T-helper 22 cell (primary cell): ENCODE measurements at places on chromosomes 12 and 14.

GRCh38 chr14:99745307-99745951, 47.8 kb upstream of the EML1 start:
- DNase-seq = no peak

DNA sequence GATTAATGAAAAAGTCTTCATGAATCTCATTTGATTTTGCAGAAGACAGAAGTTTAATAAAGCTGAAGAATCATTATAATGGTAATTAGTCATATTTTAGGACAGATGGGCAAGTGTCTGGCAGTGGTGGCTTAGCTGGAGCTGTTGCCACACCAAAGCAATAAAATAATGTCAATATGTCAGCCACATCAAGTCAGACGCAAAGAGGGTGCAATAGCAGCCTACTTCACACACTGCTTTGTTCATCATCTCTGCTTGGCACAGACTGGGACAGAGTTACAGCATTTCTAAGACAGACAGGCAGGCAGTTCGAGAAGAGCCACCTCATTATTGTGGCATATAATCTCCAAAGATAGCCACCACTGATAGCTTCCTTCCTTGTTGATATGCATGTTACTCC, 16.9 kb upstream of the KRR1 start:
- DNase-seq = no peak

DNA sequence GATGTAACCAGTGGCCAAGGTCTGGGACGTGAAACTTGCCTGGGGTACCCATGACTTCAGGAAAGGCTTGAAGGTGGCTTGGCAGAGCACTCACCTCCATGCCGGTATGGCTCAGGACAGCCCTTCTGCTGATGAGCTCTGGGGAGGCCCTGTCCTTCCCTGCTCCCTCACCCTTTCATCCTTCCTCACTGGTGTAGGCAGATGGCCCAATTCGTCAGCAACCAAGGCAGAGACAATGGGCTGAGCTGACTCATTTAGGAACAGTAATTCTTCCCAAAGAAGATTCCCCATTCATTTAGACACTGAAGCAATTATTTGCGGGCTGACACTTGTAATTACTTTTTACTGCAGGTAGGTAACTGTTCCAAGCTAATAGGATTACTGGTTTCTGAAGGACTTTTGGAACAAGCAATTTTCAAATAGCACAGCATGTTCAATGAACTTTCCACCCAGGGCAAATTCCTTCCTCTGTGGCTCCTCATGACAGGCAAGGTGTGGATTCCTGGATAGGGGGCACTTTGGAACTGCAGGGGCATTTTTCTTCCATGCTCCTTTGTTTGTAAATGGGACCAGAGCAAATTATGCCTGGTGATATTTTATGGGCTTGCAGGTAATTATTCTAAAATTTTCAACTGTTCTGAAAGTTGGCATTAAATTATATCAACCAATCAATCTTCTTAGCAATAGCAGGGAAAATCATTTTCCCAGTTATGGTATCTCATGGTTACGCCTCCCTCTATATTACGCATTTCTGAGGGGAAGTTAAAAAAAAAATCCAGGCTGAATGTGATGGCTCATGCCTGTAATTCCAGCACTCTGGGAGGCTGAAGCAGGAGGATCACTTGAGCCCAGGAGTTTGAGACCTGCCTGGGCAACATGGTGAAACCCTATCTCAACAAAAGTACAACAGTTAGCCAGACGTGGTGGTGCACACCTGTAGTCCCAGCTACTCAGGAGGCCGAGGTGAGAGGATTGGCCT, 24.1 kb upstream of the NRDE2 start:
- no peak for DNase-seq

GRCh38 chr14:87271331-87271730, 721.7 kb downstream of the GALC start:
- no peak for DNase-seq

DNA sequence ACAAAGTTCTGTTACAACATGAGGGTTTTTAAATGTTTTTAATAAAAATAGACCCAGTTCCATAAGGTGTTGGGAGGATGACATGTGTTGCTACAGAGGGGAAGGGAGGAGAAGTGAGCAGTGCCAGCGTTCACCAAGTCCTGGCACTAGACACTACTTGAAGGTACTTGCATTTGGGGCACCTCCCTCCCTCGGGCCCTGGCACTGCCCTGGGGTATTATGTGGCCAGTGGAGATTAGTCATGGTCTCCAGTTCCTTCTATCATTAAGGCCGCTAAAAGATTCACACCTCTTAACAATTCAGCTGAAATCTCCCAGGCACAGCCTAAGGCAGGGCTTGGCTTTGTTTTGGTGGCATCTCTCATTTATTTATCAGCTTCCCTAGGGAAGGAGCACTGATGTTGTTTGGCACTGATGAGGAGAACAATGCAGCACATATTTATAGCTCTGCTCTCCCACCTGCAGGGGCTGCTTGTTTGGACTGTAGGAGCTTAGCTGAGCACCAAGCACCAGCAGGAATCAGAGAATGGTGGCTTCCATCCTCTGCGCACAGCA, 155.5 kb upstream of the NTF3 start:
- DNase-seq = no peak

- DNase-seq = no peak
Observed at GRCh38 chr12:12019881-12020280, 50.9 kb upstream of the BCL2L14 start.

DNA sequence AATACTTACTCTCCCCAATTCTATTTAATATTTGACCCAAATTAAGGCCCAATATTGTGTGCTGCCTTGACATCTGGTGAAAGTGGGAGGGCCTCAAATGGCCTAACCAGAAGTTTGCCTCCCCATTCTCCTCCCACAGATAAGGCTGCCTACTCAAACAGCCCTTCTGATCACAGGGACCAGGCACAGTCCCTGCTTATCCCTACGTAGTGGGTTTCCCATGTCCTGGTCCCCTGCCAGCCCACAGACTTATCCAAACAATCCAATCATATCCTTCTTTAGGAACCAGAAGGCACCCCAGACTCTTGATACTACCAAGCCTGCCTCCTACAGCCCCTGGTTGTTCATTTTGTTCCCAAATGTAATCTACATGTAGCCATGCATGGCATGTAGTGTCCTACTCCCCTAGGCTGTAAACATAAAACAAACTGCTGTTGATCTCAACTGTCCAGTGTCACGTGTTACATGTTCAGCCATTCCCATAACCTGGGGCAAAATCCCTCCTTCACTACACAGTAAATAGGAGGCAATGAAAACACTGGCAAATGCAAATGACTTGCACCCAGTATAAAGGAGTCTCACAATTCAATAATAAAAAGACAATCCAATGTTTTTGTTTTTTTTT, 49.3 kb downstream of the EEA1 start:
- DNase-seq = no peak

DNA sequence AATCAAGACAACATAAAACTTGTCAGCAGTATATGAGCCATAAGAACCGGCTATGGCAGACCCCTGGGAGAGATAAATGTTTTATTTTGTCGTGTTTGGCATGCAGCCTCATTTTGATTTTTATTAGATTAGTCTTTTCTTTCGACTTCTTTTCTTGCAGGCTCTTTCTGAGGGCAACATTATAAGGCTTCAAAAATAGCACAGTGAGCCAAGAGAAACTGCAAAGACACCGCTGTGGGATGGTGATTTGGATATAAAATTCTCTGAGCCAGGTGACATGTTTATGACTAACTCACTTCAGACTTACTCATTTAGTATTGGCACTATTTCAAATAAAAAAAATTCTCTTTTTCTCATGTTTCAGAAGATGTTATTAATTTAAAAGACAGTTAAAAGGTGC, 96.8 kb upstream of the PKP2 start:
- DNase-seq = no peak

- DNase-seq = no peak
Observed at GRCh38 chr14:62093736-62094135, 331.5 kb downstream of the SNAPC1 start.

GRCh38 chr12:62335057-62335456, 74.9 kb downstream of the USP15 start:
- no peak for DNase-seq

DNA sequence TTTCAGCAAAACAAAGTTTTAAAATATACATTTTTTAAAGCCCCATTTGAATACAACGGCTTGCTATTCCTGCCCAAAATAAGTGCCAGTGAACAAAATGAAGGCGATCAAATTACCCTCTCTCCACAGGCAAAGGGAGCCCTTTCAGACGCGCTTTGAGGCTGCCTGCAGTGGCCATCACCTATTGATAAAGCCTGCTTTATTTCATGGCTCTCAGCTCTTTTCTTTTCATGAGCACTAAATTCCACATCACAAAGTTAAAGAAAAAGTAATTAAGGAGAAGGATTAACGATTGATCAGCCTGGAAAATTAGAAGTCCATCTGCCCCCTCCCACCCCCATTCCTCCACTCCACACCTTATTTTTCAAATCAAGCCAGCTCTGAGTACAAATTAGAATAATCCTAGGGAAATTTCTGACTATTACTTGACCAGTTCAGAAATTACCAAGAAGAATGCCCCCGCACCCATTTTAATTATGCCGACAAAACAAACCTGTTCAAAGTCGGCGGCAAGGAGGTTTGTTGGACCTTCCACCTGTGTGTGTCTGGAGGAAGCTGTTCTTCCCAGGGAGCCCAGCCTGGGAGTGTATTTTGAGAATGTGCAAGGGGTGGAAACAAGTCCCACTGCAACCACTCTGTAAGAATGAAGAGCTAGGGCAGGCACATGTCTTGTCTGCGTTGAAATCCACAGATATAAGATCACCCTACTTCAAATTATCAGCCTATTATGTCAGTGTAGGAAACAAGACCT, 64.2 kb upstream of the RIC8B start:
- DNase-seq = no peak

DNA sequence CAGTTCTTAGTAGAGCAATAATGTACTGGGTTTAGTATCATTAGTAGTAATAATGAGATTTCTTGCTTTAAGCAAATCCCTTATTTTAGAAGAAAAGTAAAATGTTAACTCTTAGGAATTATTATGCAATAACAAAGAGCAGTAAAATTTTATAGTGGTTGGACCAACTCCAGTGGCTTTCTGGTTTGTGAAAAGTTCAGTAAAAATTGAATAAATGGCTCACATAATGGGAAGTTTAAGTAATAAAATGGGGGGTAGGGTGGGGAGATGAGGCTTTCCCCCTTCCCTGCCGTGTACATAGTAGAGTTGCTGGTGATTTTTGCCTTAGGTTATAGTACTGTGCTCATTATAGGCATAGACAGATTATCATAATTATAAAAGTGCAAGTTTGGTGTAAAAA, 250.5 kb upstream of the ATP2B1 start:
- no peak for DNase-seq

DNA sequence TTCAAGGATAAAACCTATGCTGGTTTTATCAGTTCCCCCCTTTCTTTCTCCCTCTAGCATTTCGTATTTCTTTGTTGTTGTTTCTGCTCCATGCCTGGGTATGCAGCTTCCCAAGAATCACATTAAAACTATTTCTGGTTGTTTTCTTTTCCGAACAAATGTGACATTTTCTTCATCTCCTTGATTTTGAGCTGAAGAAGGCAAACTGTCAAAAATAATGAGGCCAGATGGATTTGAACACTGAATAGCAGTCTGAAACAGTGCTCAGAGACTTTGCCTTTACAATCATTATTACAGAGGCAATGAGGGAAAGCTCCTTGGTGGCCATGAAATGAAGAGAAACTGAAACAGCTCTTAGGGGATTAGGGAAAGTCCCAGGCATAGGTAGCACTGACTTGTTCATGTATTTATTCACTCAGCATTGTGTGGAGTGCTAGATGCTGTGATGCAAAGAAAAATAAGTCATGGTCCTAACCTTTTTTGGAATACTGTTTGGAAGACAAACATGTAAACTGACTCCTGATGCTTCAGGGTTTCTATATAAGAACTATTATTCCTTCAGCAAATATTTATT, 319.5 kb downstream of the FUT8 start:
- no peak for DNase-seq

- DNase-seq = no peak
Observed at GRCh38 chr12:96073346-96074330, 38.3 kb upstream of the LTA4H start.

GRCh38 chr12:69621551-69621950, 10.8 kb upstream of the LRRC10 start:
- no peak for DNase-seq

- DNase-seq = no peak
Observed at GRCh38 chr14:23457587-23458445, 11.7 kb upstream of the NGDN start.
